Lower leg skin (tissue), 4 donors: ENCODE measurements at places on chromosomes 12 and 14.

DNA sequence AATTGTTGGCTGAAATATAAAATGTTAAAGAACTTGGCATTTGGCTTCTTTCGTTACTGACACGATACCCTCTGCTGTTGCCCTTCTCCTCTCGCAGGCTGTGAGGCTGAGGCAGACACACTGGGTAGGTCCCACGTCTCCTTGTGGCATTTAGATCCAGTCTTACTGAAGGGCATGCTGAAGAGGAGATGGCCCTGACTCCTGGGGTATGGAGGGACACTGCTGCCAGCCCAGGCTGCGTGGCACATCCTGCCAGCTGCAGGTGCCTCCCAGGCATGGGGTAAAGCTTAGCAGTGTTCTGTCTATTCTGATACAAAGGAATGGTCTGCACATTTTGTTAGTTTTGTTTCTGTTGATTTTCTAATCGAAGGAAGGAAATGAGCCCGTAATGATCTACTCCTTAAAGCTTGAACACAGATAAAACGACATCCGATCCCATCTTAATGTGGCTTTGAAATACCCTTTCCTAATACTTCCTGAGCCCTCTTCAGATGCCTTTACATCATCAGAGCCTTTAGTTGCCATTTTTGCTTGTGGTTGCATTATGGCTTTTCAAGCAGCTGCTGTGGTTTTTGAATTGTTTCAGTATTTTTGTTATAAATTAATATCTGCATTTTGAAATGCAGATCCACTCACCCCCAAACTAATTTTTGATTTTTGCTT is 61.1 kb downstream of the WDR20 start:
- DNase-seq: no peak

GRCh38 chr12:54603173-54603814 is 14.8 kb upstream of the PPP1R1A start:
- peak; percentile 90 for DNase-seq

DNA sequence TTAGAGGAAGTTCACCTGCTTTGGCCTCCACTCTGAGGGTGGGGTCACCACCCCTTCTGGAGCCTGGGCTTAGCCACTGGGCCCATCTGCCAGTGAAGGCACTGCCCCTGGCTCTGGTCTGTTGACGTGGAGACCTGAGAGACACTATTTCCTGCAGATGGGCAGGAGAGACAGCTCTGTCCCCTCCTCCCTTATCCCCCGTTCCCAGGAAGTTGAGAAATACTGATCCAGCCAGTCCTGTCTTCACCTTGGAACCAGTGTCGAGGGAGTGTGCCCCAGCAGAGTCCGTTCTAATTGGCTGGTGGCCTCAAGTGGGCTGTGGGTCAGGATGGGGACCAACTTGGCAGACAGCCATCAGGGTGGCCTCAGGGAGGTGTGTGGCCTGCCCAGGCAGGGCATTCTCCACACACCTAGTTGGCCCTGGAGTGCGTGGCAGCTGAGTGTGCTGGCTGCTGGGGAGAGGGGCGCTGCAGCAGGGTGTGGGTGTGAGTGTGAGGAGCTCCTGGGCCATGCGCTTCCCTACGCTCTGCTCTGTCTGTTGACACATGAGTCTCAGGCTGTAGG is 25.4 kb downstream of the CLSTN3 start:
- DNase-seq: no peak

GRCh38 chr14:95196268-95196667 is 38.9 kb upstream of the DICER1 start:
- DNase-seq: no peak

DNA sequence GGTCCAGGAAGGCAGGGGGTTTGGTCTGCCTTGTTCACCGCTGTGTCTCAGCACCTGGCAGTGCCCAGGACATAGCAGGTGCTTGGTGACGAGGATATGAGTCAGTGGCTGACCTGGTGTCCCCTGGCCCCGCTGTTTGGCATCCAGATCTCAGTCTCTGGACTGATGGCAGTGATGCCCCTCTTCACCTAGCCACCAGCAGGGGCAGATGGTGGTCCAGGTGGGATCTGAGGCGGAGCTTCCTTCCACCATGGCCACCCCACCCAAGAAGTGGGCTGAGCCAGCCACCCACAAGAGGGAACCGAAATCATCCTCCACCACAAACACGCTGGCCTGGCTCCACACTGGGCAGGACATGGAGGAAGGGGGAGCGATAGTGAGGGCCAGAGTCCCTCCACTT is 16.1 kb upstream of the SH2B3 start:
- no peak for DNase-seq

- DNase-seq: no peak
These were observed 122.4 kb upstream of the PTPRQ start for GRCh38 chr12:80321653-80322052.

GRCh38 chr12:130537051-130537450 is 179.0 kb downstream of the RIMBP2 start:
- DNase-seq: no peak

GRCh38 chr14:99055816-99056215 is 216.2 kb downstream of the BCL11B start:
- no peak for DNase-seq

- DNase-seq: no peak
These were observed 32.4 kb downstream of the FERMT2 start for GRCh38 chr14:52918486-52918885.

DNA sequence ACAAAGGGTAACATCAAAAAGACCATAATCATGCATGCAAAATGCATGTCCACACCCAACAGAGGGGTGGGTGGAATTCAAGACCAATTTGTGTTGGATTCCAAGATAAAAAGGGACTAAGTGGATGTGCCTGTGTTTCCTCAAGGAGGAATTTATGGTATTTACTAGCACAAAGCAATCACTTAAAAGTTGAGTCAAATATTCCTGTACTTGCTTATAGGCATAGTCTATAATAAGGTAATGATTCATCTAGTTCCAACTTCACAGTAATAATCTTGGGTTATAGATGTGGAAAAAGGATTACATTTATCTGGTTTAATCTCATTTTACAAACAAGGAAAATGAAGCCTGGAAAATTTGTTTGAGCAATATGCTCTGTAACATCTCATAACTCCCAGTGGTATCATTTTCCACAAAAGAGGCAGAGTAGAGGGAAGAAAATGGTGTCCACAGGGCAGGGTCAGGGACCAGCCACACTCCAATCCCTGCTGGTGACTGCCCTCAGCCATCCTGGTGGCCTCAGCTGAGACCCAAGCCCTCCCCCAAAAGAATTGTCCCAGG is 80.8 kb upstream of the REP15 start:
- no peak for DNase-seq

DNA sequence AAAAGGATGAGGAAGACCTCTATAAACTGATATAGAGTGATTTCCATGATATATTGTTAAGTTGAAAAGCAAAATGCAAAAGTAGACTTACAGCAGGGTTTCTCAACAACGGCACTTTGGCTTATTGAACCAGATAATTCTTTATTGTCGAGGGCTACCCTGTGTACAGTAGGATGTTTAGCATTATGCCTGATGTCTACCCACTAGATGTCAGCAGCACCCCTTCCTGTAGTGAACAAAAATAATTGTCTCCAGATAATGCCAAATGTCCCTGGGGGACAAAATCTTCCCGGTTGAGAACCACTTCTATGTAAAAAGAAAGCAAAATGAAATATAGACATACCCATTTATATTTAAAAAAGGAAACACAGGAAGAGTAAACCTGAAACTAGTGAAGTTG is 32.4 kb downstream of the ABCD2 start:
- no peak for DNase-seq

DNA sequence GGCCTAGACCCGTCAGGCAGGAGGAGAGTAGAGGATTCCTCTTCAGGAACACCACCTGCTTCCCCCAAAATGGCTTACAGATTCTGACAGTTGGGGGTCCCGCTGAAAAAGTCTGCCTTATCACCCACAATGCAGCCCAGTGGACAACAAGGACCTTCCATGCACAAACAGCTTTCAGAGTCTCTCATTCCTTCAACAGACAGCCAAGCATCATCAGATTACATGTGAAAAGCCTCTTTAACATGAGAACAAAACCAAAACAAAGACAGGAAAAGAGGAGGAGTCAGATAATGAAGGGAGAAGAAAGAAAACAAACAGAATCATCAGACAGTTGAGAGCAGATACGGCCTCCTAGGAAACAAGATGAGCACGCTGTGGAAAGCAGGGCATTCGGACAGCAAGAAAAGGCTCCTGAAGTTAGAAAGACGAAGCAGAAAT is 18.3 kb downstream of the KCTD10 start:
- DNase-seq: no peak

DNA sequence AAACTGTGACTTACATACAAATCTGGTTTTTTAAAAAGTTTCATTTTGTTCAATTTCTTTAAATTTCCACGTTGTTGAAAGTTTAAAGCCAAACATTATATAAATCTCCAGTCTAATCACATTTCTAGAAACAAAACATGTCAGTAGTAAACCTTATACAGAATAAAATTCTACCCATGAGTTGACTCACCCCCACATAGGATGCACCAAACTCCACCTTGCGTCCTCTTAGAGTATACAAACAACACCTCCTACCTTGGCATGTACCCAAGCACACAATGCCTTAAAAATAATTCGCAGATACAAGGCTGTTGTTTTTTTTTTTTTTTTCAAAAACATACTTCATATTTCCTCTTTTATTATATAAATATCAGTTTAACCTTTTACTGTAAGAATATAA is 3.3 kb downstream of the FBXL14 start:
- no peak for DNase-seq

GRCh38 chr14:103740991-103741689 is 25.5 kb downstream of the ZFYVE21 start:
- no peak for DNase-seq

- DNase-seq: no peak
These were observed 61.8 kb upstream of the RIN3 start for GRCh38 chr14:92451755-92452154.

DNA sequence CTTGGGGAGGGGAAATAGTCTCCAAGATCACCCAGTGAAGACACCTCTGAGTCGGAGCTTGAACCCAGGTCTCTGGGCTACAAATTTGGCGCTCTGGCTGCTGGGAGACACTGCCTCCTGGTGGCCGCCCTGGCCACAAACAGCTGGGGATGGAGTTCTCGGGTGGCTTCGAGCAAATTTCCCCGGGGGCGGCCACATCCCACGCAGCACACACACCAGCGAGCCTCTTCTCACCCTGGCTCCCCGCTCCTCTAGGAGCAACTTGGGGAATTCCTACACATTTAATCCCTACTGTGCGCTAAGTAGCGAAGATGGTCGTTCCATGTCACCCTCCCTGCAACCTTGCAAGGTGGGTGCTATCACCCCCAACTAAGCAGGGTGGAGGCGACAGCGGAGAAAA is 66.2 kb upstream of the BEGAIN start:
- DNase-seq: no peak

- no peak for DNase-seq
These were observed 8.8 kb upstream of the MAP4K5 start for GRCh38 chr14:50541159-50541567.

DNA sequence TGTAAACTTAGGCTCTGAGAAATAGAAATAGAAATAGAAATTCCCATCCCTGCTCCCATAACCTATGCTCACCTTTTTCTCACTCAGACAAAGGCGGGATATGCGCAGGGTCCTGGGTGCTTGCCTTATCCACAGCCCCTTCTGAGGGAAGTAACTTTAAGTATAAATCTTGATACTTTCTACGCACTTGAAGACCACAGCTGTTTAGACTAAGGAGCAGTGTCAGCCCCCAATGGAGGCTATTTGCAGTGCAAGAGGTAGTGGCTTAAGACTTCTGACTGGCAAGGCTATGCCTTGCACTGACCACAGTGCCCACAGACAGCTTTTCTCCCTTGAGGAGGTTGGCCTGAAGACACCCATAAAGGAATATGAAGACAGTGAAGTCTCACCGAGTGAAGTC is 35.2 kb downstream of the ASCL1 start:
- no peak for DNase-seq

- DNase-seq: no peak
These were observed 201.2 kb downstream of the SYNE2 start for GRCh38 chr14:64053694-64054669.

GRCh38 chr14:24399447-24399822 is 632 bp downstream of the NYNRIN start:
- DNase-seq: no peak

- DNase-seq: no peak
These were observed 42.9 kb downstream of the FLRT2 start for GRCh38 chr14:85572845-85573244.

- no peak for DNase-seq
These were observed 892.9 kb upstream of the USP15 start for GRCh38 chr12:61367281-61367785.

DNA sequence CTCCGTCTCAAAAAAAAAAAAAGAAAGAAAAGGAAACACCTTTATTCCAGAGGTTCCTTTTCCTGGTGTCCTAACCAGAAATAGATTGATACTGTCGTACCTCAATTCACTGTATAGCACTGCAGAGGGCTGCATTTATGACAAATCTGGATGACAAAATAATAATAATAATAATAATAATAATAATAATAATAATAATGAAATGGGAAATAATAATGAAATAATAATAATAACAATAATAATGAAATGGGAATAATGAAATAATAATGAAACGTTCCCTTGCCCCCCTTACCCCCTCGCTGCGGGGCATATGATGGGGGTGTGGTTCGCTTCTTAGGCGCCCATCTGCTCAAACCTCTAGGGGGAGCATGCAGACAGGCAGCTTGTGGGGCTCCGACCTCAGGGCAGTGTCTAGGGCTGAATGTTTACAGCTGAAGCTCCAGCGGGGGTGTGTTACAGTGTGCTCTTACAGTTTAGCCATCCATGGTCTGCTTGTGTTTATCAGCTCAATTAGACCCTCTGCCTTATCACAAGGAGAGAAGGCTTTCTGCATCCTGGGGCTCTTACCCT is 1088.3 kb upstream of the SEL1L start:
- no peak for DNase-seq

GRCh38 chr12:125081427-125081826 is 16.2 kb downstream of the AACS start:
- DNase-seq: no peak

GRCh38 chr12:97063292-97063935 is 156.4 kb downstream of the NEDD1 start:
- no peak for DNase-seq

DNA sequence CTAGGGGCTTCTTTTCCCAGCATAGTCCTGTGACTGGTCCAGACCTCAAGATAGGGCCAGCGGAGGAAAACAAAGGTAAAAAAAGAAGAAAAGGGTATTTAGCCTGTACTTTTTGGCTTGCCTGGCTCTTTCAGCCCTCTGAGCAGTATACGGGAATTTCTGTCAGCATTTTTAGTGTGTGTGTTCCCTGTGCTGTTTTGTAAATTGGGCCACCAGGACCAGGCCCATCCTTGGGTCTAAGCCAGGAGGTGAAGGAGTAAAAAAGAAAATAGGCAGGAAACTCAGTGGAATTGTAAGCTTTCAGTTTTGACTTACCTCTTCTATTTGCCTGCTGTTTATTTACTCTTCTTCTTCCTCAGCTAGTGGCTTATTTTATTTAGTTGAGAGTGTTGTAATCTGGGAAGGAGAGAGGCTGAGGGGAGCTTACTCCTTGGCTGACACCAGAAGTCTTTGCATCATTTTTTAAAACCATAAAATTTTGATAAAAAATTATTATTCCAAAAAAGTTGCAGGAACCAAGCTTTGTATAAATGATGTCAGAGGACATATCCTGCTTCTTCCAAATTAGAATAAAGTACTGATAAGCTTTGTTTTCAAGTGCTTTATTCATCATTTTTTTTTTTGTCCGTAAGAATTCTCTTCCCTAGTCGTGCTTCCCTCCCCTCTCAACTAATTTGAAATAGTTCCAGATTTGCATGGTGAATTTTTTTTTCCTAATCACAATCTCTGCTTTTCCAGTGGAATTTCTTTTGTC is 63.7 kb downstream of the DIP2B start:
- no peak for DNase-seq
